ENCODE measurements at places on chromosomes 1 and 21.
A peak's percentile ranks its signal among the peaks of the same experiment; 100 is the strongest.

GRCh38 chr21:45432575-45433255, 27.8 kb downstream of the COL18A1 start:
- DNase-seq: peak; percentile 67

GRCh38 chr1:231187571-231187970, 25.7 kb downstream of the TRIM67 start:
- no peak for DNase-seq

DNA sequence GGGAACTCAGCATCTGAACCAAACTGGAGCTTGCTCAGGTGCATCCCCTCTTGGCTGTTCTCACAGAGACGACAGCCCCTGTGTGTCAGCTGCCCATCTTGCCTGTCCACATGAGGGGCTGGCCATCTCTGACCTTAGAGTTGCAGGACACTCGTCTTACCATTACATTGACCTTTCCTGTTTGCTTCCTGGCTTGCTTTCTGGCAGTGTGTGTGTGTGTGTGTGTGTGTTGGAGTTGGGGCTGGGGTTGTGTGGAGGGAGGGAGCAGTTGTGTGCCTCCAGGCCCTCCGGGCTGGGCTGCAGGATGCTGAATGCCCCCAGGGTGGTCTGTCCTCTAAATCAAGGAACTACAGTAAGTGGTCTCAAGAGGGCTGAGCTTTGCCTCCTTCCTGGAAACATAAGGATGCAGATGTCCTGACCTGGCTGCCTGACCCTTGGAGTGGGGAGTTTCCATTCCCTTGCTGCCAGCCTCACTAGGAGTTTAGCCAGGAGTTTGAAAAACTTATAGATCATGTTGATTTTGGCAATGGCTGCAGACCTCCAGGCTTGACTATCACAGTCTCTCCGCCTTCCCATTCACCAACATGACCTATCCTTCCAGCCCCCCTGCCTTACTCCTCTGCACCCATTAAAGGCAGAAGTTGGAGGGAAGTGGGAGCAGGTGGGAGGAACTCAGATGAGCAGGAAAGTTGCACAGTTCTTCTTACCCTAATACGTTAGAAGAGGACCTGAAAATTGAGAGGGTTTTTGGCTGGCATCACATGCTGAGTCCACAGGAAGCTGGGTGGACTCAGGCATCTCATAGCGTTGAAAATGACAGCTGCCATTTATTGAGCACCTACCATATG, 19.0 kb downstream of the RASSF5 start:
- DNase-seq: no peak

GRCh38 chr1:45516465-45516864, 5.2 kb downstream of the PRDX1 start:
- no peak for DNase-seq

GRCh38 chr1:10734962-10735544, 61.4 kb downstream of the CASZ1 start:
- no peak for DNase-seq

GRCh38 chr1:172500207-172500606, 32.7 kb upstream of the SUCO start:
- no peak for DNase-seq

DNA sequence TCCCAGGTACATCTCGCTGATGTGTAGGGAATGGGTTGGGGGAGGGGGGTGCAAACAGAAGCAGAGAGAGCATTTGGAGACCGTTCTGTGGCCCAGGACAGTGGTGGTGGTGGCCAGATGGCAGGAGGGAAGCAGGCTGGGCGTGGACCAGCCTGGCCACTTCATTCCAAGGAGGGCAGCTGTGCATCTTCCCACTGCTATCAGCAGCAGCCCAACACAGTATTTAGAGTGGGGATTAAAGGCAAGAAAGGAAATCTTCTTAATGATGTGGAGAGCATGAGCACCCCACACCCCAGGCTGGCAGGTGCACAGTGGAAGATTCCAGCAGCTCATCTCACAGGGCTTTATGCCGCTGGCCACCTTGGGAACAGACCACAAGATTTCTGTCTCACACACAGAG, 198.7 kb downstream of the NPHP4 start:
- no peak for DNase-seq

- DNase-seq: peak; percentile 47
Measured at GRCh38 chr21:26153758-26154157, 16.8 kb downstream of the APP start.
